NCI-H187 treated with DMSO at 0.1 percent for 48 hours (cell line): ENCODE measurements at places on chromosomes 11 and 22.

- no peak for DNase-seq
Observed at GRCh38 chr22:21832291-21833290, 34.9 kb downstream of the MAPK1 start.

DNA sequence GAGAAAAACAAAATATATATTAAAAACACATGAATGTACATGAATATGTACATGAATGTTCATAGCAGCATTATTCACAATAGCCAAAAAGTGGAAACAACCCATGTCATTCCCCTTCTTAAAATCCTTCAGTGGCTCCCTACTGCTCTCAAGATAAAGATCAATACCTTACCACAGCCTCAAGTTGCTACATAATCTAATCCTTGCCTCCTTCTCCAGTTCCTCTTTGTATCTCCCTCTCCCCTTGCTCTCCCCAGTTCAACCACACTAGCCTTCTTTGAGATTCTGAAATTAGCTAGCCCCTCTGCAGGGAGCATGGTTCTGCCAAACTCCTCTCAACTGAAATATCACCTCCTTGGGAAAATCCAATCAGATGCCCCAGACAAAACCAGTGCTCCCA, 28.1 kb downstream of the MTMR2 start:
- DNase-seq, result no peak

DNA sequence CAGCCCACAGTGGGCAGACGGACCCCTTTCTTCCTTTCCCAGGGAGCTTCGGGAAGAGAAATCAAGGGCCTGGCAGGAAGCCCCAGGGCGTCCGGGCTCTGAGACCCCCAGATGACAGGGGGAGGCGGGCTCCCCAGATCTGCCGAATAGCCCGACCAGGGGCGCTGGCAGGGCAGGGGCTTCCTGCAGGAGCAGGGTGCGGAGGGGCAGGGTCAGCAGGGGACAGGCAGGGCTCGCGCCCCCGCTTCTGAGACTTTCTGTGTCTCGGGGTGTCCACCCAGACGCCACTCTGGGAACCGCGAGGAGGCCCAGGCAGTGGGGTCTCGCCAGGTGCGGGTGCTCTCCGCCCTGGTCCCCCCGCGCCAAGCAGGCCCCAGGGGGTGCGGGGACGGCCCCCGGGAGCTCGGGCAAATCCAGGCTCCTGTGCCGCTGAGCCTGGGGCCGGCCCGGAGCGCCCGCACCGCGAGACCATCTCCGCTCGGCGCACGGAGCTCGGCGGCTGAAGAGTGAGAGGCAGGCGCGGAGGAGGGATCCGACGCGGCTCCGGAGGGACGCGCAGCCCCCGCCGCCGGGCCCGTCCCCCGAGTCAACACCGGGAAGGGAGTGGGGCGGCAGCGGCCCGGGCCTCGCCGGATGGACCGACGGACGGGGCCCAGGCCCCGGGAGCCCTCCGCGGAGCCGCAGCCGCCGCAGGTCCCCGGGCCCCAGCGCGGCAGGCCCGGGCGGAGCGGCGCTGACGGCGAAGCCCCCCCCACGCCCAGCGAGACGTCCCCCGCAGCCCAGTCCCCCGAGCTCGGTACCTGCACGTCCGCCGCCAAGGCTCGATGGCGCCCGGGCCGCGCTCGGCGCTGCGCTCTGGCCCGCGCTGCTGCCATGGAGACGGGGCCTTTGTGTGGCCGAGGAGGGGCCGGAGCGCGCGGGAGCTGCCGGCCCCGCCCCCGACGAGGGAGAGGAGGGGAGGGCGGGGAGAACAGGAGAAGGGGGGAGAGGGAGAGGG, at the start of gene PLXNB2:
TSS of gene PLXNB2 (minus strand) at position 894 of the 997 bp plus-strand sequence. CDS start 17,062 bp downstream, outside the sequence.
- DNase-seq, result no peak

GRCh38 chr11:130390071-130390758, 38.2 kb downstream of the ADAMTS8 start:
- no peak for DNase-seq

DNA sequence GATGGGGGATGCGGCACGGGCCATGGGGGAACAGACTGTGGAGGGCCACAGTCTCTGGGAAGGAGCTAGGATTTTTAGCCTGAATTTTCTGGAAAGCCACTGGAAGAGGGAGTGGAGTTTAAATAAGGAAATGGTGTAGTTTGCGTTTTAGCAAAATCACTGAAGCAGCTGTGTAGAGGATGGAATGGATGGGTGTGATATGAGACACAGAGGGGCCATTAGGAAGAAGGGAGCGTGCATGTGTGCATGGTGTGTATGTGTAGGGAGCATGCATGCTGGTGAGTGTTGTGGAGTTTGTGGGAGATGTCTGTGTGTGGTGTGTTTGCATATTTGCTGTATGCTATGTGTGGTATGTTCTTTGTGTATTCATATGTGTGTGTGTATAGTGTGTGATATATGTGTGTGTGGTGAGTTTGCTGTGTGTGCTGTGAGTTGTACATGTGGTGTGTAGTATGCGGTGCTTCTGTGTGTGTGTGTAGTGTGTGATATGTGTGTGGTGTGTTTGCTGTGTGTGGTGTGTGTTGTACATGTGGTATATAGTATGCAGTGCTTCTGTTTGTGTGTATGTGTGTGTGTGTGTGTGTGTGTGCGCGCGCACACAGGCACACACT, 67.6 kb downstream of the FBXO7 start:
- no peak for DNase-seq

DNA sequence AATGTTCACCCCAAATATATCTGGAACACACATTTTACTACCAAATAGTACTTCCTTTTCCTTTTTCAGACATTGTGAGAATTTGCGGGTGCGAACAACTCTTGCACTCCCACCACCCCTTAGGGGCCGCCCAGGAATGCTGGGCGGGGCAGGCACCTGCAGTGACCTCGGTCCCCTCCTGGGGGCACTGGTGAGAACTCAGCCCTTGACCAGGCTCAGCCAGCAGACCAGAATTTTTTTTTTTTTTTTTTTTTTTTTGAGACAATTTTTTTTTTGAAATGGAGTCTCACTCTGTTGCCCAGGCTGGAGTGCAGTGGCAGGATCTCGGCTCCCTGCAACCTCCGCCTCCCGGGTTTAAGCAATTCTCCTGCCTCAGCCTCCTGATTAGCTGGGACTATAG, 75.8 kb downstream of the ARHGAP8 start:
- DNase-seq, result no peak

DNA sequence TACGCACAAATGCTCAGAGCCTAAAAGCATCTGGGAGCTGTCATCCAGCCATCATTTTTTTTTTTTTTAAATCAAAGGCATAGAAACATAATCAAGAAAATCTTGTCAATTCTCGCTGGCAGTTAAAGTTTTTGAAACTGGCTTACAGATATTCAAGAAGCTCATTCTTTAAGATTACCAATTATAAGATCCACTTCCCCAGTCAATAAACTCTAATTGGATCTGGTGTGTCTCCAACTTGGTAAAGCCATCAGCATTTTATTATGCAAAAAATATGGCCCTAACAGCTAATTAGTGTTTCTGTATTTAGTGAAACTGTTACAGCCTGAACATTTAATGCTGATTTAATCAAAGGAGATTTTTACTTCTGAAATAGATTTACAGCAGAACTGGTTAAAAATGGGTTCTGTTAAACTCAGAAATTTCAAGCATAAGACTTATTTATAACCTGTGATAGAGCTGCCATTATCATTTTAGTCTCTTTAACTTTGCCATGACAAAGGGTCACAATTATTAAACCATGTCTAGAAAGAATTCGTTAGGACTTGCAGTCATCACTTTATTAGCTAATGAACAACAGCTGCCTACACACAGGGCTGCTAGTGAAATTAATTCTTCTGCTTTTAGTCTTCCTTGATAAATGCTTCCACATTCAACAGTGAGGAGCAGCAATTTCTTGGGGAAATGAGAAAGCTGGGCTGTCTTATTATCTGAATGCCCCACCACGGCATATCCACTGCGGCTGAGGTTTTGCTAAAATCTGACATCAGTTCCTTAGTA, 176.4 kb upstream of the PITPNB start:
- no peak for DNase-seq

- DNase-seq, result no peak
Observed at GRCh38 chr11:8127447-8127846, 41.4 kb downstream of the RIC3 start.

DNA sequence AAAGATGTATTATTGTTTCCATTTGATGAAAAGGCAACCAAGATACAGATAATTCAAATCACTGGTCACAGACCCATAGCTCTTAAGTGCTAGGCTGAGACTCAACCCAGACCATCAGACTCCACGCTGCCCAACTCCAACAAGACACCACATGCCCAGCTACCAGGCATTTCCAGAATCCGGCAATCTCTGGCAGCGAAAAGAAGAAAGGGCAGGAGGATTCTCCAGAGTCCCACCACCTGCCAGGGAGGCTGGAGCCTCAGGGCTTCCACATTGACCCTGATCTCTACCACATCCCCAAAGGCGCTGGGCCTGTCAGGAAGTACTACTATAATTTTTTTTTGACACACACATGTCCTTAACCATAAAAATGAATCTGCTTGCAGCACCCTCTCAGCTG, 61.4 kb upstream of the ARFGAP3 start:
- no peak for DNase-seq

DNA sequence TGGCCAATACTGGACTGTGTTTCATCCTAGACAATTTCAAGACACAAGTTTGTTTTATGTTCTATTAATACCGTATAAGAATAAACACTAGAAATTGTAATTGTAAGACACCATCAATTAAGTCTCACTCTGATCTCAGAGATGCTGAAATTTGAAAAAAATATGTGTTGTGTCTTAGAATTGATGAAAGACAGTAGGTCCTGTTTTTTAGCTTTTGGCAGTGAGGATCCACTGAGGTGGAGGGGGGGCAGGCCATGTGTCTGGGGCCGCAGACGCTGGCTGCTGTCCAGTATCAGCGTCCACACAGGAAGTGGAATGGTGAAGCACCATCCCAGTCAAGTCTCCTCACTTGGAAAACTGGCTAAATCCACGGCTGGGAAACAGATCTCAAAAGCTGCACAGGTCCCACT, 22.5 kb upstream of the ALG8 start:
- DNase-seq, result no peak

DNA sequence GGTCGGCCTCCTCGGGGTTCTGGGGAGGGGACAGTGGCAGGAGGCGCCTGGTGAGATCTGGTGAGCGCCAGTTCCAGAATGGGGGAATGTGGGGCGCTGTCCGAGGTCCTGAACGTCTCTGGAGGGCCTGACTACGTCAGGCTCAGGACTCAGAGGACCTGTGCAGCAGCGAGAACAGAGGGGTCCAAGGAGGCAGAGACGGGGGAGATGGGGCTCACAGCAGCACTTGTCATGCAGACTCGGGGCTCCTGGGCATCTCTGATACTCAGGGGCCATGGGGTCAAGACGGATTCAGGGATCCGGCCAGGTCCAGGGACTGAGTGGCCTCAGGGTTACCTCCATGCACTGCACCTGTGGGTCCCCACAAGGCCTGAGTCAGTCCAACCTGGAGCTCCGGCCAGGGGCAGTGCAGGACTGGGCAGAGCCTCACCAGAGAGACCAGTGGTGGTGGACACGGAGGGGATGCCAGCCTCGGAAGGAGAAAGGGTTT, 92.2 kb downstream of the BRD1 start:
- DNase-seq, result no peak

DNA sequence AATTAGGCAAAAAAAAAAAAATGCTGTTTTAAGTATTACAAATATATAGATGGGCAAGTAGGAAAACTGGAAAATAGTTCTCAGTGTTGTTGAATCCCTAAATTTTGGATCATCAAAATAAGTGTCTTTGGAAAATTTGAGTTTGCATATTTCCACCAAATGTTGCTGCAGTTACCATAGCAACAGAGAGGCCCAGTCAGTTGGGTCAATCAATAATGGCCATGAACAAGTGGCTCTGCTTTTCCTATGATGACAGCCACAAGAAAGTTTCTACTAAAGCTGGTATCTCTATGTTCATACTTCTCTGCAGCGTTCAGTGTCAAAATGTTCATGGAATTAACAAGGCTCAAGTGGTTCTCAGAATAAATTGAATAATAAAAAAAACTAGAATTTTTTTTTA, 79.1 kb downstream of the SERGEF start:
- no peak for DNase-seq

GRCh38 chr11:76362716-76363115, 18.2 kb downstream of the THAP12 start:
- DNase-seq, result no peak

- no peak for DNase-seq
Observed at GRCh38 chr22:25172153-25172552, 27.5 kb upstream of the CRYBB3 start.

GRCh38 chr11:914747-915501, 4.3 kb upstream of the CHID1 start:
- no peak for DNase-seq

DNA sequence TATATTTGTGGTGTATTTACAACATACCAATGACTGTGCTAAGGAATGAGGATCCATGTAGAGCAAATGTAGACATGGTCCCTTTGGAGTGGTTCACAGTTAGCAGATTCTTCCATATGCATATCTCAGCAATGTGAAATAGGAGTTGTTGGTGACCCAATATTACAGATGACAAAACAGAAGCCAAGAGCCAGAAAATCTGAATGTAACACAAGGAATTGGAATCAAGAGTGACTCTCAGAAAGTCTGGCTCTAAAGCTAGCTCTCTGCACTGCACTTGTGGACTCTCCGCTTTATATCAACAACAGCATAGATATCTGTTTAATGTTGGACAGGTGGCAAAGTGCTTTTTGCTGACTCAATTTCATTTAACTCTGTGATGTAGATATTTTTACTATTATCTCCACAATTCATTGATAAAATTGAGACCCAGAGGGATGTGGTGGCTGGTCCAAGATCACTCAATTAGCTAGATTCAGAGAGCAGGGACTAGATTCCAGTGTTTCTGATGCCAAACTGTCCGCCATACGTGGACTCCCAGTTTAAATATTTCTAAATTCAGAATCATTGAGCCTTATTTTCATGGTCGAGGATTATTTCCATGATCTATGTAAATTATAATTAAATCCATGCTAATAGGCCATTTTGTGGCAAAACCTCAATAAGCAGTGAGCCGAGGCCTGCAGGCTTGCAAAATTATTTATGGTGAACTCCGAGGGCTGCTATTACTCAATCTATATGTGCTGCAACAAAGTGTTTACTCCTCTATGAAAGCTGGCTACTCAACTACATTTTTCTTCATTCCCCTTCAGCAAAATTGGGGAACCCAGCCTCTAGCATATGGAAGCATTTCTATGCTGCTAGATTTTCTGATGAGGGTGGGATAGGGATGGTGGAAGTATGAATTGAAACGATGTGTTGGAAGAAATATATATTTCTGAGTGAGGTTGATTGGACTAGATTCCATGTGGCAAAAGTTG, 21.1 kb upstream of the TENM4 start:
- no peak for DNase-seq

GRCh38 chr22:41913040-41913719, 1.7 kb downstream of the SHISA8 start:
- DNase-seq, result no peak

DNA sequence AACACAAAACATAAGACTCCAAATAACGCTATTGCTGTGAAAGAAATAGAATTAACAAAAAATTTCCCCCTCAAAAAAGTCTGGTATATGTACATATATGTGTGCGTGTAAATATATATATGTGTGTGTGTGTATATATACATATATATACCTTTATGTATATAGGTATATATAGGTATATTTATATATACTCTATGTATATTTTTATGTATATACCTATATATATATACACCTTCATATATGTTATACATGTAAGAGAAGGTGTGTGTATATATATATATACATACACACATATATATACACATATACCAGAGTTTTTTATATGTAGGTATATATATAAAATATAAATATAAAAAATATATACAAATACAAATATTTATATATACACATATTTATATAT, 199.2 kb downstream of the RAB38 start:
- no peak for DNase-seq
